SK-N-SH treated with all-trans-retinoic acid at 6 μM for 48 hours (cell line): ENCODE measurements at places on chromosomes 3 and 15.
A peak's percentile ranks its signal among the peaks of the same experiment; 100 is the strongest.

- no peak for ATAC-seq
These were observed 23.4 kb downstream of the ATP10A start for GRCh38 chr15:25839638-25840156.

DNA sequence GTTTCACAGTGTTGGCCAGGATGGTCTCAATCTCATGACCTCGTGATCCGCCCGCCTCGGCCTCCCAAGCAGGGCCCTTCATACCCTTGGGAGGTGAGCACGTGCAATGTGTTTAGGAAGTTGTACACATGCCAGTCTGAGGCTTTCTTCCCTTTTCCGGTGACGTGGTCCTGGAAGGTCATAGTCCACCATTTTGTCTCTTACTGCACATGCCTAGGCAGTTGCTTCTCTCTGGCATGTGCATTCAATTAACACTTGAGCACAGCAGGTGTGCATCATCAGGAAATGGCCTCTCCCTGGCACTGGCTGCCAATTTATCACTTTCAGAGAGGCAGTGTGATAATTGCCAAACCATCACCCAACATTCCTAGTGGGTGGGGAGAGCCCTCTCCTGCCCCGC, 21.7 kb upstream of the SELENOK start:
- ATAC-seq: no peak

DNA sequence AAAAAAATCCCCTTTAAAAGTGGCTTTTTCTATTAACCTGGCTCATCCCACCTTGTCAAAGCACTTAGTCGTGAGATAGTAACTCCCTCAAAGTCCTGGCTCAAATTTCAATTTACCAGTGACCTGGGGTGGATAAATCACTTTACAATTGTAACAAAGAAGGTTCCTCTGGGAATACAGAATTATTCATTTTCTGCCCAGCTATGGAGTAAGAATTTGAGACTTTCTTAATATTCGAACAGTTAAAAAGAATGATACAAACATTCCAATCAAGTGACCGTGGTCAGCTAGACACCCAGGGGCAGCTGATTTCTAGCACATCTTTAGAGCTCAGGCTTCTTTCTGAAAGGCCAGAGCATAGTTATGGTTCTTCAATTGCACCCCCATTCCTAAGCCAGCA, 291.0 kb upstream of the TGFBR2 start:
- peak; percentile 58; the same call in 1 of the 3 replicates for ATAC-seq

DNA sequence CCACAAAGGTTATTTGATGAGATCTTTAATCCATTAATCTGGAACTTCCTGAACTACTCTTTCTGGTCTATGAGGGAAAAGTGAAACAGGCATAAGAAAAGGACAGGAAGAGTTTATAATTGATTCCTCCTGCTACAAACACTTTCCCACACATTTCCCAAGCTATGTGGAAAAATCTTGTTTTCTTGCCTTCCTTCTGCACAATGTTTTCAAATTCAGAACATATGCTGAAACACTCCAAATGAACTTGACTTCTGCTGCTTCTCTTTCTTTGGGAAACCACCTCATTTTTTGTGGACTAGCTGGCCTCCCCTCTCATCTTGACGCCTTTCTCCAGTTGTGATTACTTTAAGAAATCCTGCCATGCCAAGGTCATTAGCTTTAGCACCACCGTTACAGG, 100.7 kb upstream of the PTPRG start:
- no peak for ATAC-seq

DNA sequence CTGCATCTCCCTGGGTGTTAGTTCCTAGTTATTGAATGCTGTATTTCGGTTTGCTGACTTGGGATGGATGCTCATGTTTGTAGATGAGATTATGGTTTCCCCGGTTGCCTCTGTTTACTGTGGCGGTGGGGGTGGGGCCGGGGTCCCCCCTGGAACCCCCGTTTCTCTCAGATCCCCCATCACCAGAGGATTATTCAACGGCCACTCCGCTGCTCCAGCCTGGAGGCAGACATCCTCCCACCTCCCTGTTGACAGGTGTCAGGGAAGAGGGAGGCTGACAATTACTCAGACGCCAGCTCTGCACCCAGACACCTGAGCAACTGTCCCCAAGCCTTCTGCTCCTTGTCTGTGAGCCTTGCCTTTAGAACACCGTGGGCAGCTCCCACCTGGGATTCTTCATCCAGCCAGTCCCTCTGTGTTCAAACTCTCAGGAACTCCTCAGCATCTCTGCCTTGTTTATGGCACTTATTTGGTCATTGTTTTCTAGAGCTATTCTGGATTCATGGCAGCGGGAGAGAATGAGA, 95.9 kb upstream of the PRR20G start:
- ATAC-seq: no peak

DNA sequence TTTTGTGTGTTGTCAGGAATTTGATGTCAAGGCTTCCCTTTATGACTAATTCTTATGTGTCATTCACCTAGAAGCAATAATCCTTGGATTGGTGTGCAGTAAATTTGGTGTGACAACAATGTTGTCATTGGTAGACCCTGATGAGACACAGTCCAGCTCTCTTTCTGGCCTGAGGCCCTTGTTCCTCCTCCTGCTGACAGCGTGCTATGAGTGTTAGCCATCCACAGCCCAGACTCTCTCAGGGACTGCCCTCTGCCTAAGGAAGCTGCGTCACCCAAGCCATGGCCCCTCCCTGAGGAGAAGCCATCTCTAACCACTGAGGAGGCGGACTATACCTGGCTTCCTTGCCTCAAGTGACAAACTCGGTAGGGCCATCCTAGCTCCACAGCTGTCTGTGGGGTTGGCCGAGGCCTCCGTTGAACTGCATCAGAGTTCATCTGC, 13.3 kb upstream of the TM4SF1 start:
- ATAC-seq: no peak

DNA sequence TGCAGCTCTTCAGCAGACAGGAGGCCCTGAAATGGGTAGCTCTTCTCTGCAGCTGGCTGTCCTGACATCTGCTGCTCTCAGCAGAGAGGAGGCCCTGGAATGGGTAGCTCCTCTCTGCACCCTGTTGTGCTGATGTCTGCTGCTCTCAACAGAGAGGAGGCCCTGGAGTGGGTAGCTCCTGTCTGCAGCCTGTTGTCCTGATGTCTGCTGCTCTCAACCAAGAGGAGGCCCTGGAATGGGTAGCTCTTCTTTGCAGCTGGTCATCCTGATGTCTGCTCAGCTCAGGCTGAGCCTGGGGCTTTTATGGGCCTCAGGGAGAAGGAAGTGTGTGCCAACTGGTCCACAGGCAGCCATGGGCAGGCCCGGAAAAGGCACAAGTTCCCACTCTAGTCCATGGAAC, 66.6 kb downstream of the PIK3CB start:
- ATAC-seq: no peak

GRCh38 chr3:25665315-25666280, 891 bp upstream of the TOP2B start:
- peak; percentile 48 for ATAC-seq

DNA sequence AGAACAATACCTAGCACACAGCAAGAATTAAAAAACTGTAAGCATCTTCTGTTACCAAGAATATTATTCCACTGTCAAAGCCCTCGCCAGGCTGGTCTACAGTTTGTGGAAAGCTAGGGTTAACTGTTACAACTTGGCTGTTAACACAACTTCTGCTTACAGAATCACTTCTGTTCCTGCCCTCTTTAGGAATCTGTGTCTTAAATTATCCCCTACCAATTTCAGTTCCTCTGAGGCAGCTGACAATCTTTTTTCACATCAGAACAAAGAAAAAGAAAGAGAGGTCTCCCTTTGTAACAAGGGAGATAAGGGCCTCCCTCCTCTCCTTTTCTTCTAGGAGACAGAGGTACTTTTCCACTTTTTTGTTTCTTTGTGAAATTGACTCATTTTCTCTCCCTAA, 188.9 kb downstream of the FMN1 start:
- no peak for ATAC-seq

DNA sequence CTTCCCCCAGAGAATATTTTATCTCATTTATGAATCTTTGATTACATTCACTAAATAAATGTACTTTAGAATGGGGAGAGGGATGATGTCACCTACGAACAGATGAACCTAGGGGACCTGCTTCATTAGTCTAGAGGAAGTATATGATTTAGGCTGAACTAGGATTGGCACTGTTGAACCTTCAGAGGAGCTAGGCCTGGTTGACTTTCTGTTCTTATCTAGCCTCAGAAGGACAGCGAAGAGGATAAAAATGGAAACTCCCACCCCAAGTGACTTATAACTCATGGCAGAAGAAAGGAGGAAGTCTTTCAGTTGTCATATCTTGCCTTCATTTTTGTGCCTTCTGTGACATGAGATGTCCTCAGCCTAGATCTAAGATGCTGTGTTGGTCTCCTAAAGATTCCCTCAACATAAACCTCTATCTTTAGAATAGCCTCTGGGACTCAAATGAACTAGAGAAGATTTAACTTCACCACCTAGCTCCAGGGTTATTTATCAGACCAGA, 42.6 kb downstream of the POLG start:
- ATAC-seq: no peak

- no peak for ATAC-seq
These were observed 54.7 kb downstream of the ADAM10 start for GRCh38 chr15:58694641-58695398.

GRCh38 chr3:60594025-60594424, 657.2 kb downstream of the FHIT start:
- ATAC-seq: no peak

- no peak for ATAC-seq
These were observed 168.7 kb upstream of the STAC start for GRCh38 chr3:36211652-36211999.

- no peak for ATAC-seq
These were observed 27.0 kb downstream of the ADIPOQ start for GRCh38 chr3:186869253-186870100.

- ATAC-seq: peak; percentile 66
These were observed 41.0 kb upstream of the LIMD1 start for GRCh38 chr3:45553469-45553974.

GRCh38 chr3:59386165-59386564, 336.3 kb upstream of the CFAP20DC start:
- no peak for ATAC-seq

DNA sequence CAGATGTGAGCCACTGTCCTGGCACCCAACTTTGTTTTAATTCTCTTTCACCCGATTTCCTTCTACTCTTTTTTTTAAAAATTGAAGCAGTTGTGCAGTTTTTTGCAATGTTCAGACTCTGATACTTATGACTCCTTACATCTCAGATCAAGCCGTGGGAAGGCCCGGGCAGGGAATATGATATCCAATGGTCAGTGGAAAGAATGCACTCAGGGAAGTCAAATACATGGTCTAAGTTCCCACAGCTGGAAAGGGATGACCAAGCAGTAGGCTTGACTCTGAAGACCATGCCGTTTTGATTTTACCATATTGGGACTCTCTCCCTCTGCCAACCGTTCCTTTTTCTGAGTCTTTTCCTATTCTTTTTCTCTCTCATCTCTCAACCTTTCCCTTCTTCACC, 157.2 kb downstream of the RPLP1 start:
- no peak for ATAC-seq

DNA sequence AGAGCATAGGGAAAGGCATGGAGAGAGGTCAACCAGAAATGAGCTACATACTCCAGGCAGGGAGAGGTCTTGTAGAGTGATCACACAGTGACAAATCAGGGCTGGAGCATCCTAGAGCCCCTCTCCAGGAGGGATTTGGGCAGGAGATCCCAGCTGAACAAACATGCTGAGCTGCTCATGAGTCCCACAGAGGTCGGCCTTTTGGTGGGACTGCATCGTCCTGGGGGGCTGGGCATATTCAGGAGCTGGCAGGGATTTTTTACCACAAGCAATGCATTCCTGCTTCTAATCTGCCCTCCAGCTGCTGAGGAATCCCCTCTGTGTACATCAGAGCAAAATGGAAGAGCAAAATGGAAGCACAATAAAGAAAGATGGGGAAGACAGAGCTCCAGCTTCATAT, 94.9 kb downstream of the NTRK3 start:
- ATAC-seq: no peak

DNA sequence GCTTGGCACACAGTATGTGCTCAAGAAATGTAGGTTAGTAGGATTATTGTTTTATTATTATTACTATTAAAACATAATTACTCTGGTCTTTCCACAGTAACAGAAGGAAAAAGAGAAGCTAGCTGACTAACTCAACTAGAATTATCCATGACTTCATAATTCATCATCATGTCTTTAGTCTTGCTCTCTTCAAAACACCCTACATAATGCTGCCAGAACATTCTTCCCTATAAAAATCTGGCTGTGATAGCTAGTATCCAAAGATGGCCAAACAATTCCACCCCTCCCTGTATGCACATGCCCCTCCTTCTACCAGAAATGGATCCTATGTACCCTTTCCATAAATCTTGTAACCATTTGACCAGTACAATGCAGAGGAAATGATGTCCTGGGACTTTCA, 48.8 kb upstream of the SRGAP3 start:
- ATAC-seq: no peak

- peak; percentile 67; the same call in 2 of the 3 replicates for ATAC-seq
These were observed 138.7 kb downstream of the PEX5L start for GRCh38 chr3:179898024-179898423.

DNA sequence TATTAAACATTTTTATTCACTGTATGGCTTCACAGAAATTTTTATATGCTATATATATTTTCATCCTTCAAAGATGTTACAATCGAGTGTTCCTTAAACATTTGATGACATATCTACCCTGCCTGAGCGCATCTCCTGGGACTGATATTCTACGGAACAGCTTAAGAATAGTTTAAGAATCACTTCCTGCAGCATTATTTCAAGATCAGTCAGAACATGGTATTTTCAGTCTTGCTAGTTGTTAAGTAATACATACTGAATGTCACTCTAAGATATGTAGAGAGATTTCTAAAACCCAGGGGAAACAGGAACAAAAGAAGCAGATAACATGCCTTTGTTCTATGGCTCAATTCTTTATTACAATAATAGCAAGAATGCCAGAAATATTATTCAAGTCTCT, 8.7 kb downstream of the COL8A1 start:
- ATAC-seq: no peak

DNA sequence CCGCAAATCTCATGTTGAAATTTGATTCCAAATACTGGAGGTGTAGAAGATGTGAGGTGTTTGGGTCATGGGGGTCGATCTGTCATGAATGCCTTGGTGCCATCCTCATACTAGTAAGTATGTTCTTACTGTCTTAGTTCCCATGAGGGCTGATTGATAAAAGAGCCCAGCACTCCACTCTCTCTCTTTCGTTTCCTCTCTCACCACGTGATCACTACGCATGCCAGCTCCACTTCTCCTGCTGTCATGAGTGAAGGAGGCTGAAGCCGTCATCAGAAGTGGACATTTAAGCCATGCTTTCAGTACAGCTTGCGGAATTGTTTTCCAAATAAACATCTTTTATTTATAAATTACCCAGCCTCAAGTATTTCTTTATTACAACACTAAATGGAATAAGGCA, 6.1 kb downstream of the OR5H15 start:
- no peak for ATAC-seq

DNA sequence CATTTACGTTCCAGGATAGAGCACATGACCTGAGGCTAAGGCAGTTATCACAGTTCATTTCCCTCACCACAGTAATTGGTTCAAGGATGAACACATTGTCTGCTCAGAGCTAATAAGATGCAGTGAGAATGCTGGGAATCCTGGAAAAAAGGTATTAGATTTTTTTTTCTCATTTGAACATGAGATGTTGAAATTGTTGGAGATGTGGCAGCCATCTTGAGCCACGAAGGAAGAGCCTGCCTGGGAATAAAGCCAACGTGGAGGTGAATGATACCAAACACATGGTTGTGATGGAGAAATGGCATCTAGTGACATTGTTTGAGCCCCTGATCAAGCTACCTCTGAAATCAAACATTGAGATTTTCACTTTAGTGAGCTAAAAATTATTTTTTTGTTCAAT, 16.0 kb upstream of the STT3B start:
- no peak for ATAC-seq

- peak; percentile 73 for ATAC-seq
These were observed 27.1 kb upstream of the GALNT15 start for GRCh38 chr3:16147220-16147994.

- no peak for ATAC-seq
These were observed 79.1 kb upstream of the HACD2 start for GRCh38 chr3:123663977-123664376.
